ENCODE measurements at places on chromosomes 12 and 14. TPM values are rescaled to one million over a fixed set of nuclear protein-coding genes. Genes with fewer than 3 reads are reported as not detected.

- H3K4me1 ChIP-seq = peaks cover 53% of the 10 kb centered on the region
- peak overlapping the region; percentile 31 for H3K27ac ChIP-seq
- H3K27me3 ChIP-seq = no peaks in the 10 kb centered on the region
- H3K4me3 ChIP-seq = no peak overlapping the region
Observed at GRCh38 chr12:123251403-123252076, 18.3 kb downstream of the MTRFR start.

DNA sequence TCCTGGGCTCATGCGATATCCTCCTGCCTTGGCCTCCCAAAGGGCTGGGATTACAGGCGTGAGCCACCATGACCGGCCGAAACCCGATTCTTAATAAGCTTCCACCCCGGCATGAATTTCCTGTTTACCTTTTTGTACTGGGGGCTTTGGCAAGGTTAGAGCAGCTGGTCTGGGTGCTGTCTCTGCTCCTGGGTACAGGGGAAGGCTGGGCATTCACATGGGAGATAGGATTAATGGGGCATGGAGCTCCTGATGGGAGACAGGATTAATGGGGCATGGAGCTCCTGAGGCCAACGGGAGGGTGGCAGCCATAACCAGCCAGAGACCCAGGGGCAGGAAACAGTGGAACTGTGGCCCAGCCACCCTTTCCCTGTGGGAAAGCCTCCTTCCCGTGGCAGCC, 69.5 kb upstream of the DICER1 start:
- DNase-seq = no peak
- no peak overlapping the region for H3K4me3 ChIP-seq
- H3K27me3 ChIP-seq = no peaks in the 10 kb centered on the region

DNA sequence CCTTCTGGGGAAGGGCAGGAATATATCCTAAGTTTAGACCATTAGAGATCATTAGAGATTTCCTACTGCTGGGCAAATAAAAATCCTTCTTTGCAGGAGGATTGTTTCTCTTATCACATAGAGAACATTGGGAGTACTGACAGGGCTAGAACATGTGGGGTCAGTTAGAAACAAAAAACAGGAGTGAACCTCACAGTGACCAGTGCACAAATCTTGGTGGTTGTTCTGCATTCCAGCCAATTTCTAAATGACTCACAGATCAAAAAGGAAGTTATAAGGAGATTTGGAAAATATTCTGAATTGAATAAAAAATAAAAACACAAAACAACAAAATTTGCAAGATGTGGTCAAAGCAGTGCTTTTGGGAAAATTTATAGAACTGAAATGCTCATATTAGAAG, 118.8 kb downstream of the LLPH start:
- H3K36me3 ChIP-seq = peaks cover 3% of the 10 kb centered on the region
- H3K4me1 ChIP-seq = no peaks in the 10 kb centered on the region
- DNase-seq = no peak
- H3K27ac ChIP-seq = no peak overlapping the region

- H3K4me3 ChIP-seq = no peak overlapping the region
- H3K27ac ChIP-seq = no peak overlapping the region
Observed at GRCh38 chr14:68862954-68863594, 70.2 kb upstream of the ZFP36L1 start.

RPGRIP1 gene
- total RNA-seq = not detected

DNA sequence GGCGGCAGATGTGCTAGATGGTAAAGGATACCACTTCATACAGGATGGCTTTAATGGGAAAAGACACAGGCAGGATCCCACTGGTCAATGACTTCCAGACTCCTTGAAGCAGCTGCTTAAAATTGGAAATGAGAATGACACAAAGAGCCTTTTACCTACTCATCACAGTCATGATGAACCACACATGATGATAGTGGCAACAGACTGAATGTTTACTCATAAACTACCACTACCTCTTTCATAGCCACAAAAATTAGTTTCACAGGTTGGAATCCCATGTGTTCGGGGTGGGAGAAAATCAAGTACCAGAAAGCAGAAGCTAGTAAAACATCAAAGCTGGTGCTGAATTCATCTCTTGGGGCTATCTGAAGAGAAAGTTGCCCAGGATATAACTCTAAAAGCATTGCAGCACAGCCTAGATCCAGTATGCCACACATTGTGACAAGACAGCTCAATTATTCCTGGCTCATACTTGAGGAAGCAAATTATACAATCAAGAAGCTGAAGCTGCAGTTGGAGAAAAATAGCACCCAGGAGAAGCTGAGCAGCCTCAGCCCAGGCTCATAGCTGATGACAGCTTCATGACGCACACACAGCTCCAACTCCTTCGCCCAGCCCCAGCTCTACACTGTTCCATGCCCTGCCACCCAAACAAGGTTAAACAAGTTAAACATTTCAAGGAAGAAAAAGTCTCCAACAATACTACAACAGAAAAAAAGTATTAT, 29.0 kb upstream of the C12orf50 start:
- peaks cover 32% of the 10 kb centered on the region for H3K36me3 ChIP-seq
- peaks cover 7% of the 10 kb centered on the region for H3K4me1 ChIP-seq
- DNase-seq = no peak
- H3K27ac ChIP-seq = no peak overlapping the region
- no peak overlapping the region for H3K4me3 ChIP-seq
- H3K27me3 ChIP-seq = no peaks in the 10 kb centered on the region

DNA sequence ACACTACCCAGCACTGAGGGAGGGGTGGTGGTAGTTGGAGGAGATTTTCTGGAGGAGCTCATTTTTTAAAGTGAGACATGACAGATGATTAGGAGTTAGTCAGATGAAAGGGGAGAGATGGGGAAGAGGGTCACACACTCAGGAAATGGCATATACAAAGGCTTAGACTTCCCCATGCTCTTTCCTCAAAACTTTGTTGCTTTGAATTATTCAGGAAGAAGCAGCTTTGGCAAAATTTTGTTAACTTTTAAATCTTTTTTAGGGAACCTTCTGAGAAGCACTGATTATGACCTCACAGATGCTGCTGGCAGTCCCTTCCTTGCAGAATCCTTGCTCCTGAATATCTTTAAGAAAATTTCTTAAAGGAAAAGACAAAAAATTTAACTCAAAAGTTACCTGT, 19.8 kb downstream of the ALDH6A1 start:
- no peak overlapping the region for H3K27ac ChIP-seq
- peaks cover 22% of the 10 kb centered on the region for H3K36me3 ChIP-seq
- H3K4me1 ChIP-seq = no peaks in the 10 kb centered on the region

DNA sequence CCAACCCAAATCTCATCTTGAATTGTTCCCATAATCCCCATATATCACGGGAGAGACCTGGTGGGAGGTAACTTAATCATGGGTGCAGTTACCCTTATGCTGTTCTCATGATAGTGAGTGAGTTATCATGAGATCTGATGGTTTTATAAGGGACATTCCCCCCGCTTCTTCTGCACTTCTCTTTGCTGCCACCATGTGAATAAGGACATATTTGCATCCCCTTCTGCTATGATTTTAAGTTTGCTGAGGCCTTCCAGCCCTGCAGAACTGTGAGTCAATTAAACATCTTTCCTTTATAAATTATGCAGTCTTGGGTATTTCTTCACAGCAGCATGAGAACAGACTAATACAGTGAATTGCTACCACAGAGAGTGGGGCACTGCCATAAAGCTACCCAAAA, 179.1 kb downstream of the LRIG3 start:
- H3K36me3 ChIP-seq = no peaks in the 10 kb centered on the region
- H3K4me3 ChIP-seq = no peak overlapping the region
- DNase-seq = no peak

ERC1 gene
- 19.1 TPM for total RNA-seq

DNA sequence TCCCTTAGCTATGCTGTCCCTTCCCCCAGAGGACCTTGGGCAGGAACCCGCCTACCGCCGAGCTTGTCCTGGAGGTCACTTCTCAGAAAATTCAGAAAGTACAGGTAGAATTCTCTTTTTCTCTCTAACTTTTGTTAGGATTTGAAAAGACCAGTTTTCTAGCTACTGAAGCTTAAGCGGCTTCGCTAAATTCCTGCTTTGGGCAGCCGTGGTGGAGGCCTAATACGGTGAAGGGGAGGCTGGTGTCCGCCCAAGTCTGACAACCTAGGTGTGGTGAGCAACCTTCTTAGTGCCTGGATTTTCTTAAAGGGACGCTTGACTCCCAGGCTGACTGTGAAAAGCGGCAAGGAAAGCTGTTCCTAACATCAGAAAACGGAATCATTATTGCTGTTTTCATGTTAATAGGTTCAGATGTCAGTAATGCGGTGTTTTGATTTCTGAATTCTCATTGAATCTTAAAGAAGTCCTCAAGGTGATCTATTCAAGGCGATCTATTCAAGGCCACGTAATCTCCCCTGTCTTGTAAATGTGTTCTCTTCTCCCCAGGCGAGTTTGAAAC, 835 bp downstream of the FGD4 start:
- no peak overlapping the region for H3K27ac ChIP-seq
- H3K4me1 ChIP-seq = peaks cover 2% of the 10 kb centered on the region
- H3K4me3 ChIP-seq = peak overlapping the region; percentile 41
- H3K27me3 ChIP-seq = peaks cover 23% of the 10 kb centered on the region
- no peak for DNase-seq

- H3K27me3 ChIP-seq = no peaks in the 10 kb centered on the region
- H3K27ac ChIP-seq = peak overlapping the region; percentile 85
- H3K36me3 ChIP-seq = peaks cover 13% of the 10 kb centered on the region
- peak; percentile 67 for DNase-seq
Observed at GRCh38 chr14:50230701-50231474, 490 bp downstream of the SOS2 start.

KLRC2 gene
- total RNA-seq = not detected

DNA sequence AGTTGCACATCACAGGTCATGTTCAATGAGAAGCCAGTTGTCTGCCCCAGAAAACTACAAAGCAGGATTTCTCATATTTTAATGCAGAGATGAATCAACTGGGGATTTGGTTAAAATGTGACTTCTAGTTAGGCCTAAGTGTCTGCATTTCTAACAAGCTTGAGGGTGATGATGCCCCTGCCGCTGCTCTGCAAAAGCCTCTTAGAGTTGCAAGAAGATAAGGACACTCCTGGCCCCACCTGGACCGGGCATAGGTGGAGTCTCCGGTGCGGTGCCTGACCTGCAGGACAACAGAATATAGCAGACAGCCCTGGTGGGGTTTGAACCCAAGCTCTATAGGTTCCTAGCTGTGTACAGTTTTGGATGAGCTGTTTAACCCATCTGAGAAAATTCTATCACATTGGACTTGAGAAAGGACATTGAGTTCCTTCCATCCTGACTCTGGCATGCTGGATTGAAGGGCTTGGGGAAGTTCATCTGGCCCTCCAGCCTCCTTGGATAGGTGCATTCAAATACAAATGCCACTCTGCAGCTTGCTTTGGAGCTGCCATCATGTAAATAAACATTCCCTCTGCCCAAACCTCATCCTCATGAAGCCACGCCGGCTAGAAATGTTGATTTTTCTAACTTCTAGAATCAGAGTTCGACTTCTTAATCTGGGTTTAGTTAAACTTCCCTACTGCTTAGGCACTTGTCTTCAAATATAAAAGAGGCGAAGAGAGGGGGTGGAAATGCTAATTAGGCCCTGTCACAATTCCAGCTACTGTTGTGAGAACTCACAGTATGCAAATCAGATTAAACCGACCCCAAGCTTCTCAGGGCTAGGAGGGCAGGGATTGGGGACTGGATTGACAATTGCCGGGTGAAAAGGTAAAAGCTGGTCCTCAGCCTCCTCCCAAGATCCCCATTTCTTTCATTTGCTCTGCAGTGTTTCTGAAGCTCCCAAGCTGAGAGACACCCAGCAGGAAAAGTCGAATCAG, 1225.6 kb downstream of the VRK1 start:
- no peaks in the 10 kb centered on the region for H3K27me3 ChIP-seq
- H3K27ac ChIP-seq = no peak overlapping the region
- no peak overlapping the region for H3K4me3 ChIP-seq
- no peak for DNase-seq

CMTM5 gene
- total RNA-seq = not detected

- no peak overlapping the region for H3K4me3 ChIP-seq
- no peaks in the 10 kb centered on the region for H3K36me3 ChIP-seq
- DNase-seq = no peak
- H3K27ac ChIP-seq = no peak overlapping the region
- no peaks in the 10 kb centered on the region for H3K4me1 ChIP-seq
Observed at GRCh38 chr12:126247936-126248335, 1182.7 kb downstream of the AACS start.

RFLNA gene
- not detected for total RNA-seq

SLC10A1 gene
- total RNA-seq = not detected

EIF2S3B gene
- 2.3 TPM for total RNA-seq

DNA sequence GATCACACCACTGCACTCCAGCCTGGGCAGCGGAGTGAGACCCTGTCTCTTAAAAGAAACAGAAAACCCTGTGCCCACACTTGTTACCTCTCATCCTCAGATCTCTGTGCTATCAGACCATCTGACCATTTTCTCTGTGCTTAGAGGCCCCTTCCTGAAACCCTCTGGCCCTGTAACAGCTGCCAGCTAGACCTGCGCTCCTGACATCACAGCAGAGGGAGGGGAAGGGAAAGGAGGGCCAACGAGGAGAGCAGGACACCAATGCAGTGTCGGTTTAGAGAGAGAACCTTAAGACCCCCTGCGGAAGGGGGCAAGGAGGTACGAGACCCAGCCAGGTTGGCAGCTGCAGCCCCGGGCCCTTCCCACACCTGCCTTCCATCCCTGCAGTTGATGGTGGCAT, 42.4 kb downstream of the SLC8B1 start:
- H3K27me3 ChIP-seq = no peaks in the 10 kb centered on the region
- no peak overlapping the region for H3K4me3 ChIP-seq
- H3K36me3 ChIP-seq = peaks cover 16% of the 10 kb centered on the region
- no peak overlapping the region for H3K27ac ChIP-seq
- DNase-seq = no peak

RD3L gene
- not detected for total RNA-seq

GRCh38 chr12:75815756-75816155, 215.8 kb downstream of the PHLDA1 start:
- H3K27ac ChIP-seq = no peak overlapping the region
- H3K4me3 ChIP-seq = no peak overlapping the region

KCNMB4 gene
- 1.5 TPM for total RNA-seq

GRCh38 chr12:128467882-128468281, 200.9 kb downstream of the TMEM132C start:
- H3K27ac ChIP-seq = no peak overlapping the region
- H3K27me3 ChIP-seq = no peaks in the 10 kb centered on the region
- no peaks in the 10 kb centered on the region for H3K36me3 ChIP-seq
- no peak overlapping the region for H3K4me3 ChIP-seq

DNA sequence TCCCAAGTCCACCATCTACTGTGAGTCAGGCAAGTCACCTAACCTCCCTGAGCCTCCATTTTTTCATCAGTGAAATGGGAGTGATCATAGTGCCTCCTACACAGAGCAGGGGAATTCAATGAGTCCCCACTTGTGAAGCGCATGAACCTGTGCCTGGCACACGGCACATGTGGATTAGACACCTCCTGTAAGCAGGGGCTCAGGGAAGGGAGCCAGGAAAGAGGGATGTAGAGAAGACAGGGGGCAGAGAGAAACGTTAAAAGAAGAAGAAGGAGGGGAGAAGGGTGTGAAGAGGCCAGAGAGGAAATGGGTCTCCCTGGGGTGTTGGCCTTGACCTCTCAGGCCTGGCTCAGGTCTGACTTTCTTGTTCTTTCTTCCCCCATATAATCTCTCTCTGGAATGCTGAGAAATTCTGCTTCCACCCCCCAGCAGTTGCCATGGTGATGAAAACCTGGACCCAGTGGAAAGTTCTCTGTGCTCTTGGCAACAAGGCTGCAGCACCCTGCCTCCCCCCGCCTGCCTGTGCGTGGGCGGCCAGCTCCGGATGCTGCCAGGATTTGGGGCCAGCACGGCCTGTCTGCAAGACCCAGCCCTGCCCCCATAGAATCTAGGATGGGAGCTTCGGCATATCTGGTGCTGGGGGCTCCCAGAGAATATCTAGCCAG, 94.5 kb downstream of the CALM1 start:
- peaks cover 1% of the 10 kb centered on the region for H3K27me3 ChIP-seq
- no peak overlapping the region for H3K4me3 ChIP-seq
- no peaks in the 10 kb centered on the region for H3K36me3 ChIP-seq
- H3K4me1 ChIP-seq = no peaks in the 10 kb centered on the region
- no peak overlapping the region for H3K27ac ChIP-seq
- DNase-seq = no peak

All from activated CD4-positive, alpha-beta memory T cell treated with anti-CD3 and anti-CD28 coated beads for 36 hours (primary cell).